ENCODE measurements at places on chromosomes 5 and 9.

DNA sequence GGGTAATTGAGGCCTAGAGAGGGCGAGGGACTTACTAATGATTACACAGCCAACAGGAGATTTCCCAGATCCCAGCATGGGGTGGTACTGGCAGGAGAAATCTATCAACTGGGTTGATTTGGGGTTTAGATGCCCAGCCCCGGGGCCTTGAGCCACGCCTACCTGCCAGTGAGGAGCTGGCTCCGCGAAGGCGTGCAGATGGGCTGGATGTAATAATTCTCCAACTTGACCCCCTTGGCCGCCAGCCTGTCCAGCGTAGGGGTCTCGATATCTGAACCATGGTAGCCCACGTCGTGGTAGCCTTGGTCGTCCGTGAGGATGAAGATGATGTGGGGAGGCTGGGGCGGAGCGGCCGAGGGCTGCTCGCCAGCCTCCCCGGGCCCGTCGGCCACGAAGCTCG, 804 bp downstream of the ARSI start:
- no peak for DNase-seq

- peak; percentile 19 for DNase-seq
Measured at GRCh38 chr5:54895816-54896341, 89.5 kb downstream of the ESM1 start.

GRCh38 chr5:37565062-37565670, 186.0 kb downstream of the WDR70 start:
- no peak for DNase-seq

GRCh38 chr5:77308154-77308960, 97.9 kb downstream of the PDE8B start:
- peak; percentile 40 for DNase-seq

- no peak for DNase-seq
Measured at GRCh38 chr5:113524927-113525326, 11.4 kb downstream of the YTHDC2 start.
